ENCODE measurements at places on chromosomes 6 and 20. TPM values are rescaled to one million over a fixed set of nuclear protein-coding genes. Genes with fewer than 3 reads are reported as not detected.

- H3K4me1 ChIP-seq = peaks cover 17% of the 10 kb centered on the region
- no peak overlapping the region for H3K27ac ChIP-seq
- no peaks in the 10 kb centered on the region for H3K27me3 ChIP-seq
- no peak overlapping the region for H3K4me3 ChIP-seq
- no peak for DNase-seq
Measured at GRCh38 chr6:134730013-134730412, 219.9 kb downstream of the ALDH8A1 start.

Gene FANCE
- total RNA-seq = 6.8 TPM

Gene MAFB
- 3.0 TPM for total RNA-seq

Gene MDN1
- 32.9 TPM for total RNA-seq

Gene C6orf89
- 56.1 TPM for total RNA-seq

DNA sequence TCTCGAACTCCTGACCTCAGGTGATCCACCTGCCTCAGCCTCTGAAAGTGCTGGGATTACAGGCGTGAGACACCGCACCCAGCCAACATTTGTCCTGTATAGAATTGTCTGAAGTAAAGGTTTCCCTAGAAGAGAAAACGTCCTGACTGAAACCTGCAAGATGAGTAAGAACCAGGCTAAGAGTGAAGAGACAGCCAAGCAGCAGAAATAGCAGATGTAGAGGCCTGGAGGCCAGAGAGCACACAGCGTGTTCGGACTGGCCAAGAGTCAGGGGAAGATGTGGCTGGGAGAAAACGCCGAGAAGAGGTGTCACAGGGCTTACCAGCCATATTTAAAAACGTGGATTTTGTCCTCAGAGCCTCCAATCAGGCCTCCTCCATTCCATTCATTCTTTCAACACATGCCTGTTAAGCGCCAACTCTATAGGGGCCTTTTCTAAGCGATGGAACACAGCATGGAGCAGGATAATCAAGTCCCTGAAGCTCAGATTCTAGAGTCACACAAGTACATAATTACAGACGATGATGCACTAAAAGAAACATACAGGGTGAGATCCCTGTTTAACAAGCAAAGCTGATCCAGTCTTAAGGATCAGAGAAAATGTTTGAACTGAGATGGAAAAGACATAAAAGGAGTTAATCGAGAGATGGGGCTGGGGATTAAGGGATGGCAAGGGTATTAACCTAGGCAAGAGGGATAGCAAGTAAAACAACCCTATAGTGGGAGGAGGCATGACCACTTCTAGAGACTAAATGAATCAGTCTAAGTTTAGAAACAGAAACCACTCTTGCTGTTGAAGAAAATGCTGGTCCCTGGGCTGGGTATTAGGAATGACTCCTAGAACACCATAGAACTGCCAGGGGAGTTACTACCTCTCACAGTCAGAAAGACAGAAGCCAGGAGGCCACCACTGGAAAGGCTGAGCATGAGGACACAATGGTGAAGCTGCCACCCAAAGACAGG, 4.8 kb downstream of the ZCCHC3 start:
- no peak overlapping the region for H3K4me3 ChIP-seq
- peaks cover 36% of the 10 kb centered on the region for H3K4me1 ChIP-seq
- peaks cover 4% of the 10 kb centered on the region for H3K36me3 ChIP-seq

GRCh38 chr6:35283361-35283760, 14.3 kb upstream of the DEF6 start:
- H3K4me3 ChIP-seq = no peak overlapping the region
- no peaks in the 10 kb centered on the region for H3K27me3 ChIP-seq
- H3K27ac ChIP-seq = no peak overlapping the region
- H3K36me3 ChIP-seq = peaks cover 39% of the 10 kb centered on the region
- H3K4me1 ChIP-seq = peaks cover 8% of the 10 kb centered on the region

DNA sequence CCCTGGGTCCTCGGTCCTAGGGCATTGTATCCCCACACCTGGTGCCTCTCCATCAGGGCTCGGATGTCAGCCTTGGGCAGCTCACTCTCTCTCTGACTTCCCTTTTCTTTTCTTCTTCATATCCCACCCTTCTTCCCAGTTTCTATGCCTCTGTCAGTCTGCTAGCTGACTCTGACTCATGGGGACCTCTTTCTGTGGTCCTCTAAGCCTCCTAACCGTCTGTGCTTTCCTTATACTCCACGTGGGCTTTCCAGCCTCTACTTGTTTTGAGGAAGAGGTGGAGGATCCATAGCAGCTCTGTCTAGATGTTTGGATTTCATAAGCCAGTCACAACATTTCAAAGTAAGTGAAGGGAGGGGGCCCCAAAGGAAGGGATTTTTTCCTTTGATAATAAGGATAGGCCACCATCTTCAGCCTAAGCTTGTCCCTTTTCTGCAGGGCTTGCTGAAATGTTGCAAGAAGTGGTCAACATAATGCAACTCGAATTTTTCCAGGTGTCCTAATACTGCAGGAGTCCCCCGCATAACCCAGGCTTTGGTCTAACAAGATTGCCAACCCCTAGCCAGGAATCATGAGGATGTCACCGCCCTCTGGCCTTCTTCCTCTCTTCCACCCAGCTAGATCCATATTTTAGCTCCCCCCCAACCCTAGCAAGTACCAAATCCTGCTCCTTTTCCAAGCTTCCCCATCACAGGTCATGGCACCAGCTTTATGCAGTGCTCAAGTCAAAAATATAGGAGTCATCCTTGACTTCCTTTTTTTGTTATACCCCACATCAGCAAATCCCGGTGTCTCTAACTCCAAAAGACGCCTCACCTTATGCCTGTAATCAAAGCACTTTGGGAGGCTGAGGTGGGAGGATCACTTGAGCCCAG, 8.7 kb upstream of the PLTP start:
- H3K4me3 ChIP-seq = no peak overlapping the region
- peak overlapping the region; percentile 95 for H3K27ac ChIP-seq
- H3K36me3 ChIP-seq = no peaks in the 10 kb centered on the region
- H3K27me3 ChIP-seq = no peaks in the 10 kb centered on the region
- no peak for DNase-seq
- H3K4me1 ChIP-seq = peaks cover 53% of the 10 kb centered on the region

GRCh38 chr6:29750709-29751108, 27.5 kb downstream of the HLA-F start:
- no peak for DNase-seq
- H3K4me1 ChIP-seq = peaks cover 37% of the 10 kb centered on the region
- peaks cover 2% of the 10 kb centered on the region for H3K36me3 ChIP-seq
- H3K4me3 ChIP-seq = no peak overlapping the region

DNA sequence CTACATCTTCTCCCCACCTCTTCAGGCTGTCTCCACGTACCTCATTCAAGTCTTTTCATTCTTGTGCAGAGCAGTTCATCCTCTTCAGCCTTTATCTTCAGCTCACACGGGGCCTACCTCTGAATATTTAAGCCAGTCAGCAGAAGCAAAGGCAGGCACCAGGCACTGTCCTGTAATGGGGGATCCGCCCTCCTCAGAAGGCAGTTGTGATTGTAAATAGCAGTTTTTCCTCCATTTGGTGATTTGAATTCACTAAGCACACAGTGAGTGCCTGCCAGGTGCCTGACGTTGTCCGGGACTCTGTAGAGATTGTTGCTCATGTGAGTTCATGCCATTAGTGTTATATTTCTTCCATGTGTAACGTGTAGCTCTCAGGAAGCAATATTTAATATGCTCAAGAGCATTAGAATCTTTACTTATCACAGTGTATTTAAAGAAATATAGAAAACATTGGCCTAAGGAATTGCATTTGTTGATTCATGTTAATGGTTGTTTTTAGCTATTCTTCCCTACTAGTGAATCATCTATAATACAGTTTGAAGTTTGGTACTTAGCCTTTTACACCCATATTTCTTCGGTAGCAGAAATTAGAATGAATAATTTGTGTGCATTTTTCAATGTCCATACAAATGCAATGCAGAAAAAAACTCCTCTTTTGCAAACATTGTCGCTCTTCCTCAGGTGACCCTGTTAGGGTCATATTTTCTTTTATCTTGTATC, 17.9 kb downstream of the BPHL start:
- H3K4me3 ChIP-seq = no peak overlapping the region
- no peak for DNase-seq
- H3K4me1 ChIP-seq = peaks cover 7% of the 10 kb centered on the region
- H3K36me3 ChIP-seq = peaks cover 36% of the 10 kb centered on the region
- no peak overlapping the region for H3K27ac ChIP-seq

GRCh38 chr6:139153855-139154254, 19.0 kb downstream of the HECA start:
- no peaks in the 10 kb centered on the region for H3K27me3 ChIP-seq
- no peak for DNase-seq
- H3K4me3 ChIP-seq = no peak overlapping the region
- H3K4me1 ChIP-seq = peaks cover 62% of the 10 kb centered on the region
- H3K36me3 ChIP-seq = no peaks in the 10 kb centered on the region

DNA sequence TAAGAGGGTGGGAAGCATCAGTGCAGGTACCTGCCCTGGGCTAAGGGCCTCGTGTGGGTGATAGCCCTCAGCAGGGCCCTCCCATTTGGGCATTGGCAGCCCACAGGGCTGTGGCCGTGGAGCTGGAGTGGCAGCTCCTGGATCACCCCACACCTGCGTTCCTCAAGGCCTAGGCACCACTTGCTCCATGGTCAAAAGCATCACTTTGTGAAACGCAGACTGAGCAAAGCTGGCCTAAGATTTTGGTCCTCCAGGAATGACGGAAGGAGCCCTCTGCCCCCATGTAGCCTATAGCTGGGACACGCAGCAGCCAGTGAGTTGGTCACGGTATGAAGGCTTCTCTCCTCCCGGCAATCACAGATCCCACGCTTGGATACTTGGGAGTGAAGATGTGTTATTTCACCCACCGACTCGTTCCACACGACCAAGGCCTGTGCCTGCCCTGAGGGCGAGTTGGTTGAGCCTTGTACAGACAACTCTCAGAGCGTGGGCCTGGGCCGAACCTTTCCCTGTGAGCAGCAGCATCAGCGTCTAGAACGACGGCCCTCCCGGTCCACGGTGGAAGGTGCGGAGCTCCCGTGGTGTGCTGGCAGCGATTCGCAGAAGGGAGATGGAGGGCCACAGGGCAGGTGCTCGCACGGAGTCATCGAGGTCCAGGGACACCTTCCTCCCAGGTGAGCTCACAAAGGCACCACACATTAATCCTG, 39.7 kb downstream of the THBS2 start:
- DNase-seq = no peak
- no peaks in the 10 kb centered on the region for H3K27me3 ChIP-seq
- peak overlapping the region; percentile 90 for H3K27ac ChIP-seq
- H3K4me3 ChIP-seq = no peak overlapping the region

DNA sequence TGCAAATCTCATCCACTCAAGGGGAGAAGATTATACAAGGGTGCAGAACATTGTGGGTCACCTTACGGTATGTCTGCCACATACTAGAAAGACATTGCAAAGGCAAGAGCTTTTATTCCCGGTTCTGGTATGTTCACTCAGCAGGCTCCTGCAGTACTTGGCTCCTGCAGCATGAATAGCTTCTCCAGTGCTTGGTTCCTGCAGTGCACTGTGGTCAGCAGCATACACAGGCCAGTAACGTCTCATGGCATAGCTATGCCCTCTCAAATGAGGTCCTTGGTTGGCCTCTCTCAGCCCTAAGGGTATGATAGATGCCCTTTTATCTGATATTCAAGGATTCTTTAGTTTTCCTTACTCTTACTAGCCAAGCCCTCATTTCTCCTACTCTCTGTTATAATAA, 12.6 kb downstream of the TCP11 start:
- H3K4me1 ChIP-seq = no peaks in the 10 kb centered on the region
- no peak overlapping the region for H3K27ac ChIP-seq
- DNase-seq = no peak
- H3K4me3 ChIP-seq = no peak overlapping the region
- no peaks in the 10 kb centered on the region for H3K27me3 ChIP-seq
- H3K36me3 ChIP-seq = no peaks in the 10 kb centered on the region

DNA sequence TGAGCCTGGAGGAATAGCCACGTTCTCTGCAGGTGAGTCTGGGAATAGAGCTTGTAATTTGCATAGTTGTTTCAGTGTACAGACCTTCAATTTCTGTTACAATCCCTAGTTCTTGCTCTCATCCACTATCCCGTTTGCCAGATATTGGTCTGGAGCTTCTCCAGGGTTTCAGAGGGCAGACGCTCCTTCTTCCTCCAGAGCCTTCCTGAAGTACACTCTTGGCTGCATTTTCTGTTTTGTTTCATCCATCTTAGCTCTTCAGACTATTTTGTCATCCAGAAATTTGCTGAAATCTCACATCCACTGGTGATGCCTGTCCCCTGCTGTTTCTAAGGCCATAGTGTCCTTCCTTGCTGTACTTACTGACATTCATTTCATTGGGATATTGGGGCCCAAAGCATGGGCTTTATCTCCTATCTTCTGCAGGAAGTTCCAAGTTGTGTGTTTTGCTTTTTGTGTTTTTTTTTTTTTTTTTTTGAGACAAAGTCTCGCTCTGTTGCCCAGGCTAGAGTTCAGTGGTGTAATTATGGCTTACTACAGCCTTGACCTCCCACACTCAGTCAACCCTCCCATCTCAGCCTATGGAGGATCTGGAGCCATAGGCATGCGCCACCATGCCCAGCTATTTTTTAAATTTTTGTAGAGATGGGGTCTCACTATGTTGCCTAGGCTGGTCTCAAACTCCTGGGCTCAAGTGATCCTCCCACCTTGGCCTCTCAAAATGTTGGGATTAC, 18.7 kb downstream of the CDS2 start:
- DNase-seq = no peak
- no peak overlapping the region for H3K4me3 ChIP-seq
- no peaks in the 10 kb centered on the region for H3K27me3 ChIP-seq
- H3K36me3 ChIP-seq = no peaks in the 10 kb centered on the region
- peaks cover 35% of the 10 kb centered on the region for H3K4me1 ChIP-seq

- H3K36me3 ChIP-seq = peaks cover 37% of the 10 kb centered on the region
- DNase-seq = no peak
- peak overlapping the region; percentile 99 for H3K27ac ChIP-seq
- peak overlapping the region; percentile 99 for H3K4me3 ChIP-seq
- H3K27me3 ChIP-seq = no peaks in the 10 kb centered on the region
Measured at GRCh38 chr6:134173936-134174671, 121.7 kb upstream of the SLC2A12 start.

- peaks cover 13% of the 10 kb centered on the region for H3K36me3 ChIP-seq
- peaks cover 8% of the 10 kb centered on the region for H3K4me1 ChIP-seq
- peaks cover 21% of the 10 kb centered on the region for H3K27me3 ChIP-seq
- DNase-seq = no peak
- H3K4me3 ChIP-seq = no peak overlapping the region
- no peak overlapping the region for H3K27ac ChIP-seq
Measured at GRCh38 chr6:31266567-31267360, 5.1 kb downstream of the HLA-C start.

Gene FAM210B
- 32.2 TPM for total RNA-seq

DNA sequence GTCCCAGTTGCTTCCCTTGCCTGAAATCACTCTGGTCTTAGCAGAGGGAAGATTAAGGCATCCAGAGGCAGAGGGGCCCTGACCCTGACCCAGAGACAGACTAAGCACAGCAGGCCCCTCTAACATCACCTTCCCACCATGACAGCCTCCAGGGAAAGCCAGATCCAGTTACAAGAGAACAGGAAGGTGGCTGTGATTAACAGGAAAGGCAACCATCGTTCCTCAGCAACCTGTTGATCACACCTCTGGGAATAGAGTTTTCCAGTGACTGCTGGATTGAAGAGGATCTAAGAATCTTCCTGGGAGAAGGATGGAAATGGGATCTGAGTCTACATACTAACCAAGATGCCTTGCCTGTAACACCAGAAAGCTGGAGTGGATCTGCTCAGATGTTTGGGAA, 5.2 kb upstream of the TREM1 start:
- no peak overlapping the region for H3K27ac ChIP-seq
- H3K27me3 ChIP-seq = peaks cover 25% of the 10 kb centered on the region
- peaks cover 3% of the 10 kb centered on the region for H3K4me1 ChIP-seq

- DNase-seq = no peak
- H3K4me3 ChIP-seq = no peak overlapping the region
- peaks cover 67% of the 10 kb centered on the region for H3K4me1 ChIP-seq
- peak overlapping the region; percentile 71 for H3K27ac ChIP-seq
Measured at GRCh38 chr20:44170816-44171410, 16.1 kb downstream of the JPH2 start.
